ENCODE measurements at places on chromosomes 6 and 20. TPM values are rescaled to one million over a fixed set of nuclear protein-coding genes. Genes with fewer than 3 reads are reported as not detected.

The SRC gene
- polyA plus RNA-seq = 0.86 TPM

- no peaks in the 10 kb centered on the region for H3K27me3 ChIP-seq
- no peaks in the 10 kb centered on the region for H3K4me1 ChIP-seq
- DNase-seq = no peak
- no peaks in the 10 kb centered on the region for H3K36me3 ChIP-seq
- H3K4me3 ChIP-seq = no peak overlapping the region
- no peak overlapping the region for H3K27ac ChIP-seq
These were observed 244.3 kb downstream of the TSHZ2 start for GRCh38 chr20:53216478-53216855.

The CST2 gene
- not detected for polyA plus RNA-seq

The HLA-DQB1 gene
- polyA plus RNA-seq = 10.8 TPM

DNA sequence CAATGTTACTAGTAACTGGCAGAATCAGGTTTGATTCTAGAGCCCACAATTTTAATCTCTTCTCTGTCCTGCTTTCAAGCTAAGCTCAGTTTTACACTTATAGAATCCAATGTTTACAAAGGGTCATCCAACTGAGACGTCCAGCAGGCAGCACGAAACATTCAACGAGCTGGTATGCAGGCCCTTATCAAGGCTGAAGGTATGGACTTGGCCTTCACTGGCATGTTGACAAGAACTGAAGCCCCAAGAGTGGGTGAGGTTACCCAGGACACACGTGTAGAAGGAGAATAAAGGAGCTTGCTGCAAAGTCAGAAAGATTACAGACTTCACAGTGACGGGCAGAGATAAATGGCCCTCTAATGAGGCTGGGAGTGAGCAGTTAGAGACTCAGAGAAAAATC is 187.4 kb downstream of the KIF16B start:
- H3K27ac ChIP-seq = no peak overlapping the region
- H3K27me3 ChIP-seq = no peaks in the 10 kb centered on the region
- no peaks in the 10 kb centered on the region for H3K4me1 ChIP-seq
- no peak overlapping the region for H3K4me3 ChIP-seq
- DNase-seq = no peak

GRCh38 chr6:42053601-42054000 is 3.3 kb downstream of the TAF8 start:
- peaks cover 14% of the 10 kb centered on the region for H3K4me1 ChIP-seq
- no peak overlapping the region for H3K4me3 ChIP-seq
- peaks cover 2% of the 10 kb centered on the region for H3K27me3 ChIP-seq
- H3K36me3 ChIP-seq = peaks cover 3% of the 10 kb centered on the region
- no peak for DNase-seq

- no peaks in the 10 kb centered on the region for H3K27me3 ChIP-seq
- no peak for DNase-seq
- H3K27ac ChIP-seq = no peak overlapping the region
- no peaks in the 10 kb centered on the region for H3K4me1 ChIP-seq
- no peaks in the 10 kb centered on the region for H3K36me3 ChIP-seq
These were observed 38.3 kb downstream of the METTL24 start for GRCh38 chr6:110319843-110320242.

GRCh38 chr6:88989215-88989614 is 25.8 kb upstream of the RNGTT start:
- no peak overlapping the region for H3K4me3 ChIP-seq
- H3K27ac ChIP-seq = no peak overlapping the region
- no peak for DNase-seq
- no peaks in the 10 kb centered on the region for H3K4me1 ChIP-seq
- no peaks in the 10 kb centered on the region for H3K36me3 ChIP-seq

DNA sequence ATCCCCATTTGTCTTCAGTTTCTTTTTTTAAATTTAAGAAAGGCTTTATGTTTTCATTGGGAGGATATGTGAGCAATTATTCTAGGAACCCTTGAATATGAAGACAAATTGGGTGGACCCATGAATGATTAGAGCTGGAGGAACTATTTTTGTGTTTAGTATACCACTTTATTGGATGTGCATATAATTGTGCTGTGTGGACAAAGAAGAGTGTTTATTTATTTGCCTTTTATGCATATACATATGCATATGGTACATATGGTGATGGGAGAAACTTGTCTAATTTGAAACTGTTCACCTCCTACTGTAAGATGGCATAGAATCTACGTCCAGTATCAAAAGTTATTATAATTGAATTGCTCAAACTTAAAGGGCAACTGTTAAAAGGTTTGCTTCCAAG is 94.8 kb upstream of the CENPW start:
- no peak for DNase-seq
- no peaks in the 10 kb centered on the region for H3K27me3 ChIP-seq
- no peak overlapping the region for H3K27ac ChIP-seq

The TRIM31 gene
- not detected for polyA plus RNA-seq

DNA sequence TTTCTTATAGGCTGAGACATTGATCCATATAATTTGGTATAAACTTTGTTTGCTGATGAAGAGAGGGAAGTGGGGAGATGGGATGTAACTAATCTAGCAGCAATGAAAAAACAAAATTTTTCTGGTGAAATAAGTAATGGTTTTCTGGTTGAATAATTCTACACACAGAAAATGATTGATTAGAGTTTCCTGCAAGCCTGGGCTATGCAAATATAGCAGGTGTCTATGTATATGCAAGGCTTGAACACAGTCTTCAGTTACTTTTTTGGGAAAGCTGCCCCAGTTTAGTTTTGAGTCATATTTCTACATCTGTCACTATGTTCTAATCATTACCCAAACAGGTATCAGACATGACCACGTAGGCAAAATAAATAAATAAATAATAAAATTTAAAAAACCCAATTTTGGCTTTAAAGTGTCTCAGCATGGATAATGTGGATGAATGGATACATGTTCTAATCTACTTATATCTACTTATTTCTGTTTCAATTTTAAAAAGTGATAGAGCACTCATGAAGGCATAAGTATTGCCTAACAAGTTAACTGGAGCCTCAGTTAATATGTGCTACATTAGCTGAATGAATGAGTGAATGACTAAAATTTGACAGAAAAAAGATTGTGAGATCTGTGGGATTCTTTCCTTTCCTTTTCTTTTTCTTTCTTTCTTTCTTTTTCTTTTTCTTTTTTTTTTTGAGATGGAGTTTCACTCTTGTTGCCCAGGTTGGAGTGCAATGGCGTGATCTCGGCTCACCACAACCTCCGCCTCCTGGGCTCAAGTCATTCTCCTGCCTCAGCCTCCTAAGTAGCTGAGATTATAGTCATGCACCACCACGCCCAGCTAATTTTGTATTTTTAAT is 37.2 kb upstream of the TFB1M start:
- H3K36me3 ChIP-seq = no peaks in the 10 kb centered on the region
- H3K4me1 ChIP-seq = no peaks in the 10 kb centered on the region
- H3K27ac ChIP-seq = no peak overlapping the region
- H3K4me3 ChIP-seq = no peak overlapping the region
- H3K27me3 ChIP-seq = no peaks in the 10 kb centered on the region

- no peak overlapping the region for H3K27ac ChIP-seq
- H3K4me3 ChIP-seq = no peak overlapping the region
- H3K27me3 ChIP-seq = no peaks in the 10 kb centered on the region
- DNase-seq = no peak
- H3K36me3 ChIP-seq = no peaks in the 10 kb centered on the region
These were observed 456.4 kb downstream of the COL12A1 start for GRCh38 chr6:74749211-74750147.

DNA sequence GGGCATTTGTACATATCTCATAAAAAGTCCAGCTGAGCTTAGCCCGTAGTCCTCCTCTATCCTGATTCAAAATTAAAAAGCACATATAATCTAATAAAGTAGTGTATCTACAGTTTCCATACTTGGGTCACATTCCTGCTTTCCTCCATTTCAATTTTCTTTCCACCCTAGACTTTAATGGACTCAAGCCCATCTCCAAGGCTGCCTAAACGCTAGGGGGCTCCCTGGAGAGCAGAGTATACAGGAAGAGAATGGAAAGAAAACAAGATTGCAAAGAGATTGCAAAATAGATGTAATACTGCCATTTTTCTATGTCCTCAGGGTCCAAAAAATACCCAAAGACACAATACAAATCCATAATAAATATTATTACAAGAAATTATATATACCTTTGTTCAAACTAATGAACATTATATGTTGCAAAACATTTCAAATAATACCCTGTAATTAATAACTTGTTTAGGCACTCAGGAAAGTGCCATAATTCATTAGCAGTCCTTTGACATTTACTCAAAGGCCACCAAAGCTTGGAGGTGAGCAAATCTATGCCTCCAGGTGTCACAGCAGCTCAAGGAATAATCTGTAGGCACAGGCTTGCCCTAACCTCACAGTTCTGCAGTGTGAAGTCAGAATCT is 2.4 kb upstream of the MCM3 start:
- peak; percentile 56 for DNase-seq
- H3K27ac ChIP-seq = no peak overlapping the region
- H3K27me3 ChIP-seq = no peaks in the 10 kb centered on the region
- H3K4me1 ChIP-seq = peaks cover 7% of the 10 kb centered on the region
- H3K4me3 ChIP-seq = no peak overlapping the region
